Progenitor cell of endocrine pancreas (in vitro differentiated cells): ENCODE measurements at places on chromosomes 7 and 10.

GRCh38 chr7:31047313-31048146 lies 4.6 kb upstream of the ADCYAP1R1 start:
- DNase-seq = no peak

GRCh38 chr7:131480384-131481315 lies 75.8 kb downstream of the PODXL start:
- no peak for DNase-seq

DNA sequence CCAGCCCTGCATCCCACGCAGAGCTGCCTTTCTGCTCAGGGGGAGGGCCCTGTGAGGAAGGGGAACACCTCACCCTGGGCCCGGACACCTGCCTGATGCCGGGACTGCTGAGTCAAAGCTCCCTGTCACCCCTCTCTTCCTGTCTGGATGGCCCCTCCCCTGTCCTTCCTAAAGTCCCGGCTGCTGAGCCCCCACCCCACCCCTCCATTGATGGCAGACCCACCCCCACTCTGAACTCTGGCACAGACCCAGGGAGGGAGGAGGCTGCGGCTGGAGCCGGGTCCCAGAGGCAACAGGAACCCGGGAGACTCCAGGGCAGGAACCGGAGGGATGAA lies 78.7 kb downstream of the ELFN1 start:
- no peak for DNase-seq

GRCh38 chr7:69126896-69127479 lies 471.3 kb upstream of the AUTS2 start:
- no peak for DNase-seq

GRCh38 chr10:44706745-44707144 lies 204.4 kb upstream of the TMEM72 start:
- no peak for DNase-seq

DNA sequence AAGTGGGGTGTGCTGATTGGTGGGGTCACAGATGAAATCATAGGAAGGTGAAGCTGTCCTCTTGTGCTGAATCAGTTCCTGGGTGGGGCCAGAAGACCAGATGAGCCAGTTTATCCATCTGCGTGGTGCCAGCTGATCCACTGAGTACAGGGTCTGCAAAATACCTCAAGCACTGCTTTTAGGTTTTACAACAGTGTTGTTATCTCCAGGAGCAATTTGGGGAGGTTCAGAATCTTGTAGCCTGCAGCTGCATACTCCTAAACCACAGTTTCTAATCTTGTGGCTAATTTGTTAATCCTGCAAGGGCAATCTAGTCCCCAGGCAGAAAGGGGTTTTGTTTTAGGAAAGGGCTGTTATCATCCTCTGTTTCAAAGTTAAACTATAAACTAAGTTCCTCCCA lies 17.0 kb upstream of the IFRD1 start:
- no peak for DNase-seq
